ENCODE measurements at places on chromosomes 16 and 17.

GRCh38 chr17:7034955-7035590 lies 742 bp upstream of the SLC16A13 start:
- DNase-seq, result no peak

DNA sequence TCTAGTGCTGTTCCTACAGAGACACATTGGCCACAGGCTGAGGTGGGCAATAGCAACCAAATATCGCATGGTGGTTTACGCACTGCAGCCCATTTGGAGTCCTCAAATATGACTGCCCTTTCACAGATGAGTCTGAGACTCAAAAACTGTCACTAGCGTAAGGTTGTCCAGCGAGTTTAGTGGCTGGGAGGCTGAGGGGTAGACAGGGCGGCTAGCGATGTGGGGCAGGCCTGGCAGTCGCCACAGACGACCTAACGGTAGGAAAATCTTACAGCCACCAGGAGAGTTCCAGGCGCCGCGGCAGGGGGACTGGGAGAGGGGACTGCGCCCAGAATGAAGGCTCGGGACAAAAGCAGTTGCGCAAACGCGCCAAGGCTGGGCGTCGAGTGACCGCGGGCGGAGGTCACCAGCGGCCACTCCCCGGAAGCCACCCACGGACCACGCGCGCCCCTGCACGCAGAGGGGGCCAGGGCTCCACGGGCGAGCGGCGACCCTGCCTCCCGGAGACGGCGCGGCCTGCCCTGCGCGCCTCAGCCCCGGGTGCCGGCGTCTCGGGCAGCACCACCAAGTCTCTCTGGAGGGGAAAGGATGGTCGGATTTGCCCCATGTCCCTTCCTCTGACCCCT lies 699 bp upstream of the MAP1LC3B start:
- no peak for DNase-seq

- peak; percentile 33 for DNase-seq
These were observed 717 bp upstream of the CNP start for GRCh38 chr17:41965694-41966462.

DNA sequence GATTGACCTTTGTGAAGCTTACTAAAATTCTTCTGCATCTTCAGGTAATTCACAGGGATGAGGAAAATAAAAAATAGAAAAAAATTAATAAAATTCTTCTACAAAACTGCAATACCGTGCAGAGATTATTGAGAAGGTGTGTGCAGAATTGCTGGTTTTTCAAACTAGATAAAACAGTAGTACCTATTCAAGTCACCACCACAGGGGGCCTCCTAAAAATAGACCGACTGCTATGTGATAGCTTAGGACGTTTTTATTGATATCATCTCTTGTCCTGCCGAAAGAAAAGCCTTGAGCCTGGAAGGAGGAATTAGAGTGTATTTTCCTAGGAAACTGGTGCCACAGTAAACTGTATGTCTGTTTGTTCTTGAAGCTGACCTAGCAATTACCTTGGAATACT lies 325.9 kb downstream of the ZFHX3 start:
- no peak for DNase-seq

DNA sequence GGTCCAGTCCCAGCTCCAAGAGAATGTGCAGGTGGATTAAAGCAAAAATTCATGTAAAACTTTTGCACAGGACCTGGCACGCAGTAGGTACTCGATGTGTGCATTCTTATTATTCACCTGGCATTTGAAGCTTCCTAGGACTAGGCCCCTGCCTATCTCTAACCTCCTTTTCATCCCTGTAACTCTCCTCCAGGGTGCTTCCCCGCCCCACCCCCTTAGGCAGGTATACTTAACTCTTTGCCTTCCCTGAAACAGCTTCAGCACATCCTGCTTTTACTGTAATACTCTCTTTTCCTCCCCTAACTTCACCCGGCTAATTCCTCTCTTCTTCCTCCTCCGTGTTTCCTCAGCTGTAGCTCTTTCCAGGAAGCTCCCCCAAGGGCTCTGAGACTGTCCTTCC lies 54.8 kb downstream of the CDK5R1 start:
- no peak for DNase-seq

DNA sequence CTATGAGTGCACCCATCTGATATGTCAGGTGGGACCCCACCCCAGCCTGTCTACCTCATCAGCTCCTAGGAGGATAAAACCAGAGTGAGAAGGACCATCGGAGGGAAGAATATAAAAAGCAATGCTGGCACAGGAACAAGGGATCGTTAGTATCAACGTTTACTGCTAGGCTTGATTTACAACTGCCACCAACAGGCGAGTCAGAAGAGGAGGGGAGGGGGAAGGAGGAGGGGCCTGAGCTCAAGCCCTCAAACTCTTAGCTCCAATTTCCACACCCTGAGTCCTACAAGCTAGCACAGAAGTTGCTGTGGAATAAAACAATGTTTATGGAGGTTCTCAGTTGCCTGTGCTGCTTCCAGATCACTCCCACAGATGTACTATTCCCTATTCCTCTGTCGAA lies 234.5 kb downstream of the C16orf78 start:
- no peak for DNase-seq

DNA sequence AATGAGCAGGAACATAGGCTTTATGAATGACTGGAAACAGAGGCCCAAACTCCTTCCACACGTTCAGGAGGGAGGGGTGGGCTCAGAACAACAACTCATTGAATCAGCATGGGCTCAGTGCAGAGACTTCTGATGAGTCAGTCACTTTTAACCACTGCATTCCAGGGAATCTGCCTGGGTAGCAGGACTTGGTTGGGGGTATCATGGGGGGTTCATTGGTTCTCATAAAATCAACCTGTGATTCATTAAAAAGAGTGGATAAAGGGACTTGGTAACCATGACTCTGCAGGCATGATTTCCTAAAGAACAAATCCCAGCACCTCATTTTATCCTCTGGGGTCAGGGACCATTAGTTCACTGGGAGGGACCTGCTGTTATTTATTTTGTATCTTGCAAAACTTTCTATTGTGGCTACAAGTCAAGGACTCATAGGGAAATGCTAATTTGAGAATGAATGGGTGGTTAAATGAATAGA lies 13.8 kb downstream of the ITGB3 start:
- peak; percentile 92 for DNase-seq

GRCh38 chr16:77213542-77214106 lies 14.4 kb downstream of the SYCE1L start:
- DNase-seq, result peak; percentile 86

DNA sequence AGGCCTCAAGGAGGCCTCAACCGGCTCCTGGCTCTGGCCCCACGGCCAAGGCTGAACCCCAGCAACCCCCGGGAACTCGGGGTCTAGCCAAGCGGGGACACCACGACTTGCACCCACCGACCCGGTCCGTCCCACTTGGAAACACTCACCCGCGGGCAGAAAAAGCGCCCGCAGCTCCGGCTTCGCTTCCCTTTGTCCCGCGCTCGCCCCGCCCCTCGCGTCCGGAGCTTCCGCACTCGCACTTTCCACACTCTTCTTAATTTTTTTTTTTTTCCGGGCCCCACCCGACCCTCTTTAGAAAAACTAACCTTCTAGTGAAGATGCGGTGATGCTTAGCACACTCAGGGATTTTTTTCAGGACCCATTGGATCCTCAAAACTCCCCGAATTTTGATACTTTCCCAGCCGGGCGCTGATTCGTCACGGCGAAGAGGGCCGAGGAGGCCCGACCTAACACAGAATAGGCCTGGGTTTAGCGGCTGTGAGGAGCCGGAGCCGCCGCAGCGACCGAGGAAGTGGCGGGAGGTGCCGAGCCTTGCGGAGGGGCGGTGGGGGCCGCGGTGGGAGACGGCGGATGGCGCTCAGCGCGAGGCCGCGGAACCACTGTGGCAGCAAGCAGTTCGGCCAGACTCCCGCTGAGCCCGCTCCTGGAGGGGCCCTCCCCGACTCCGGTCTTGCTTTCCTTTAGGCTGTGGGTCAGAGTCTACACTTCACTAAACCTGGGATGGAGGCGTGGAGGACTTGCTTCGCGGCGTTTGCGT lies at the start of gene SMARCE1:
SMARCE1 (minus strand) TSS at position 195 of the 760 bp plus-strand sequence. CDS start 2,016 bp downstream, outside the sequence.
- DNase-seq, result peak; percentile 74

GRCh38 chr16:22188595-22189442 lies 17.3 kb upstream of the EEF2K start:
- DNase-seq, result peak; percentile 91

GRCh38 chr17:22300731-22301352 lies 608.5 kb downstream of the KCNJ18 start:
- DNase-seq, result no peak

DNA sequence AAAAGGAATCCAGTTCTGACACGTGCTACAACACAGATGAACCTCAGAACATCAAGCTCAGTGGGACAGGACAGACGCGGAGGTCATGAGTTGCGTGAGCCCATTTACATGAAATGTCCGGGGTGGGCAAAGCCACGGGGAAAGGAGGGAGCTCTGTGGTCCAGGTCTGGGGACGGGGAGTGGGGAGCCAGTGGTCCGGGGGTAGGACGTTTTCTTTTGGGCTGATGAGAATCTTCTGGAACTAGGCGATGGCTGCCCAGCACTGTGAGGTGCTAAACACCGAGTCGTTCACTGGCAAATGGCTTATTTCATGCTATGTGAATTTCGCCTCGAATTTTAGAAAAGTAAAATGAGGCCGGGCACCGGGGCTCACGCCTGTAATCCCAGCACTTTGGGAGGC lies 2.6 kb upstream of the LMF1 start:
- no peak for DNase-seq

DNA sequence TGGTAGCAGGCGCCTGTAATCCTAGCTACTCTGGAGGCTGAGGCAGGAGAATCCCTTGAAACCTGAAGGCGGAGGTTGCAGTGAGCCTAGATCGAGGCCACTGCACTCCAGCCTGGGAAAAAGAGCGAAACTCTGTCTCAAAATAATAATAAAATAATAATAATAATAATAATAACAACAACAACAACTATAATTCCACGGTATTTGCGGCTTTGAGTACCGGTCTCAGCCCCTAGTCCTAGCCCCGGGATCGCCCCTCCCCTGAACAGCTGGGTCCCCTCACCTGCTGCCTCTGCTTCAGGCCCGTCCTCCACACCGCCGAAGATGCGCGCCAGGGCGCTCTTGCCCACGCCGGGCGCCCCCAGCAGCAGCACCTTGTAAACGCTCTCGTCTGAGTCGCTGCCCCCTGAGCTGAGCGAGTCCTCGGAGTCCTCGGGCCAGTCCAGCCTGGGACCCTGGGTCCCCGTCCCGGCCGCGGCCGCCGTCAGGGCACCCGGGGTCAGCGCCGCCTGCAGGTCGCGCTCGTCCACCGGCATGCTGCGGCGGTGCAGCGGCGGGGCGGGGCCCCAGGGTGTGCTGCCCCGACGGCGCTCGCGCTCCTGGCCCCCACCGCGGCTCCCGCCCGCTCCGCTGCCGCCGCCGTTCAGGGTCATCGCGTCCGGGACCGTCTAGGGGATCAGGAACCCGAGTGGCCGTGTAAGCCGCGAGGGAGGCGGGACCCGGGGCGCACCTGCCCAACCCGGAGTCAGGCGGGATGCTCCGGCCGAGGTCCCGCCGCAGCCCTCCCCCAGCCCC lies 611 bp downstream of the RRAD start:
- DNase-seq, result no peak

DNA sequence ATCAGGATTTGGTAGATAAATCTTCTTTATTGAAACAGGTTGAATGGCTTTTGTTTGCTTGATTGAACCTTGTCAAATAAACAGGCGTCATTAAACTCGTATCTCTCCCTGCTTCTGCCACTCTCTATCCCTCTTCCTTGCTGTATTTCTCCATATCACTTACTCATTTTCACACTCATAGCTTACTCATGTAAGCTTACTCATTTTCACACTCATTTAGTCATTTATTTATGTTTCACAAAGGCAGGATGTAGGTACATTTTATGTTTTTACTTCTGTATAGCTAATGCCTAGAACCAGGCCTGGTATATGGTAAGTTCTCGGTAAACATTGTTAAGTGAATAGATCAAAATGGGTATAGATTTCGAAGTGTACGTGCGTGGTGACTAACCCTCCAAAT lies 450.0 kb downstream of the PMP22 start:
- peak; percentile 41 for DNase-seq

DNA sequence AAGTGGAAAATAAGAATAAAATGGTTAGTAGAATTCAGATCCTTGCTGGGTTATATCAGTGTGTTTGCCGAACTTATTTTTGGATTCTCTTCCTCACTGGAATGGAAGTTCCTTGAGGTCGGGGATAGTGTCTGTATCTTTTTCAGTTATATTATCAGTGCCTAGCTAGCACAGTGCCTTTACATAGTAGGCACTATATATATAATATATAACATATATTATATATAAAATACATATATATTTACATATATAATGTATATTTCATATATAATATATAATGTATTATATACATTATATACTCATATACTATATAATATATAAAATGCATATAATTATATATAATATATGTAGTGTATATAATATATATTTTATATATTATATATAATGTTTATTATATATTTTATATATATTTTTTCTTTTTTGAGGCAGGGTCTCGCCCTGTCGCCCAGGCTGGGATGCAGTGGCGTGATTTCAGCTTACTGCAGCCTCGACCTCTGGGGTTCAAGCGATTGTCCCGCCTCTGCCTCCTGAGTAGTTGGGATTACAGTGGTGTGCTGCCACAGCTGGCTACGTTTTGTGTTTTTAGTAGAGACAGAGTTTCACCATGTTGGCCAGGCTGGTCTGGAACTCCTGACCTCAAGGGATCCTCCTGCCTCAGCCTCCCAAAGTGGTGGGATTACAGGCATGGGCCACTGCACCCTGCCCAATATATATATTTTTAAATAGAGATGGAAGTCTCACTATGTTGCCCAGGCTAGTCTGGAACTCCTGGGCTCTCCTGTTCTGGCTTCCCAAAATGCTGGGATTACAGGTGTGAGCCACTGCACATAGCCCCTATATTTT lies 3.2 kb downstream of the NFATC3 start:
- DNase-seq, result no peak

- DNase-seq, result no peak
These were observed 11.4 kb upstream of the TMEM238L start for GRCh38 chr17:10815319-10815718.

GRCh38 chr16:87742781-87743490 lies 22.9 kb downstream of the KLHDC4 start:
- no peak for DNase-seq

- DNase-seq, result no peak
These were observed 12.9 kb upstream of the CCL17 start for GRCh38 chr16:57391708-57392107.

DNA sequence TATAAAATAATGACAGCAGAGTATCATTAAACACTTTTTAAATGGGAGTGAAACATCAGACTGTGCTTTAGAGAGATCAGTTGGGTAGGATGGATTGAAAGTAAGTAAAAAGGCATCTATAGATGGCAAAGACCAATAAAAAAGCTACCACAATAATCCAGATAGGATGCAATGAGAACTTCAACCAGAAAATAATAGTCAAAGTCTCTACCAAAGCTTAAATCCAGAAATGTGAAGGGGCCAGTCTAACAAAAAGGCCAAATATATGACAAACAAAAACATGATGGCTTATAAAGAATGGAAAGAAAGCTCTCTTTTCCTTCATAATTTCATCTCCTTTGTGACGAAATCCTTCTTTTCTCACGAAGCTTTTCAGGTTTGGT lies 12.3 kb downstream of the KANSL1 start:
- DNase-seq, result no peak

GRCh38 chr16:27690608-27691007 lies 140.7 kb downstream of the KATNIP start:
- peak; percentile 45 for DNase-seq

GRCh38 chr17:21548236-21548635 lies 144.1 kb upstream of the KCNJ18 start:
- no peak for DNase-seq

Measured in iris pigment epithelial cell (primary cell).